ENCODE measurements at places on chromosomes 2 and 18. TPM values are rescaled to one million over a fixed set of nuclear protein-coding genes. Genes with fewer than 3 reads are reported as not detected.

The HNRNPLL gene
- 22.9 TPM for total RNA-seq

The NEU2 gene
- total RNA-seq: not detected

The ACMSD gene
- total RNA-seq: not detected

The HAAO gene
- total RNA-seq: 2.5 TPM

The PAX8 gene
- total RNA-seq: 0.27 TPM

The E2F6 gene
- 41.1 TPM for total RNA-seq

The SLC39A10 gene
- 3.5 TPM for total RNA-seq

The NT5C1B gene
- total RNA-seq: not detected

The C2orf66 gene
- not detected for total RNA-seq

The TRIM54 gene
- total RNA-seq: 554 TPM

The DPP4 gene
- total RNA-seq: 2.5 TPM

The UBXN2A gene
- total RNA-seq: 13.7 TPM

The COLEC11 gene
- 0.29 TPM for total RNA-seq

Data from gastrocnemius medialis (tissue), 4 donors.